C1 segment of cervical spinal cord (tissue), 14 donors: ENCODE measurements at places on chromosomes 5 and 9.

- DNase-seq = no peak
Measured at GRCh38 chr9:5186416-5187169, 1.2 kb upstream of the INSL6 start.

GRCh38 chr5:97125125-97125683 lies 17.2 kb downstream of the LIX1 start:
- no peak for DNase-seq

DNA sequence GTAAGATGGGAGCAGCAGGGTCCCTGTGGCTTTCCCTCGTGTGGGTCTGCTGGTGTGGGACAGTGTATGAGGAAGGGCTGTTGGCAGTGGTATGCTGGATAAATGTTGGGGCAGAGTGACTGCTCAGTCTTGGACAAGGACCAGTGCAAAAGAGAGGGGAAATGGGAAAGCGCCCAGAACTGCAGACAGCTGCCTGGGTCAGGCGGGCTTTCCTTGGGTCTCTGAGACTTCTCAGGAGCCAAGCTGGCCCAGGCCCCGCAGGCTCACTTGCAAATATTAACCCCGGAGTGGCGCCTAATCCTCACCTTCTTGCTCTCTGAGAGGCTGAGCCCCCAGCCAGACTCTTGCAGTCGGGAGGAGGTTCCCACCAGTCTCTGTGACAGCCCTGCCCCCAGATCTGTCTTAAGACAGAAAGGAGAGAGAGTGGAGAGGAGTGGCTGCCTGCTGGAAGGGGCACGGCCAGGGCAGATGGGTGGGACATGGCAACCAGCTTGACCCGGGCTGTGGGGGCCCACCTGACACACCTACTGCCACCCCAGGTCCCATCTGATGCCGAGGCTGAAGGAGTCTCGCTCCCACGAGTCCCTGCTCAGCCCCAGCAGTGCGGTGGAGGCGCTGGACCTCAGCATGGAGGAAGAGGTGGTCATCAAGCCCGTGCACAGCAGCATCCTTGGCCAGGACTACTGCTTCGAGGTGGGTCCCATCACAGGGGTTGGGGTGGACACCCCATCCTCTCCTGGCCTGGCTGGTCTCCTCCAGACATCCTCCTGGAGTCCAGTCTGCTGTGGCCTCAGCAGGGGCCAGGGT lies 105.2 kb downstream of the DAB2IP start:
- DNase-seq = peak; percentile 45

DNA sequence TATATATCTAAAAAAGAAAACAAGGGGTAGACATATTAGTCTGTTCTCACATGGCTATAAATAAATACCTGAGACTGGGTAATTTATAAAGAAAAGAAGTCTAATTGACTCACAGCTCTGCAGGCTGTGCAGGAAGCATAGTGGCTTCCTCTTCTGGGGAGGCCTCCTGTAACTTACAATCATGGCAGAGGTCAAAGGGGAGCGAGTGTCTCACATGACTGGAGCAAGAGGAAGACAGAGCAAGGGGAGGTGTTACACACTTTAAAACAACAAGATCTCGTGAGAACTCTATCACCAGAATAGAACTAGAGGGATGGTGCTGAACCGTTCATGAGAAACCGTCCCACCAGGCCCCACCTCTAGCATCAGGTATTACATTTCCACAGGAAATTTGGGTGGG lies 616.8 kb downstream of the TLE4 start:
- DNase-seq = no peak

DNA sequence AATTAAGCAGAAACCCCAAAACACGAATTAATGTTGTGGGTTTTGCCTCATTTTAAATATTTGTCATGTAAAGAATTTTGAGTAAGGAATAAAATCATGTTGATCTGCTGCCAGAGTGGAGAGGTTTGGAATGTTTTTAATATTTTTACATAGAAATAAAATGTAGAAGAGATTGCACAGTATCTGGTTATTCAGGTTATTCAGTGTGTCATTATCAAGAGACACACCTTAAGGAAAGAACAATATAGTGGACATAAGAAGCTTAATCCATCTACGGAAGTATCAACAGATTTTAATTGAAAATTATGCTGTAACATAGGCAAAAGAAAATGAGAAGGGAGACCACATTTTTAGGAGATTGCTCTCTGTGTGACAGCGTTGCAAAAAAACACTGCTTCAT lies 410.4 kb downstream of the MED10 start:
- no peak for DNase-seq

GRCh38 chr5:9033524-9033923 lies 512.4 kb downstream of the SEMA5A start:
- DNase-seq = no peak

GRCh38 chr9:134935701-134936345 lies 18.1 kb upstream of the FCN1 start:
- no peak for DNase-seq

- no peak for DNase-seq
Measured at GRCh38 chr5:101346447-101346846, 443.4 kb upstream of the ST8SIA4 start.

DNA sequence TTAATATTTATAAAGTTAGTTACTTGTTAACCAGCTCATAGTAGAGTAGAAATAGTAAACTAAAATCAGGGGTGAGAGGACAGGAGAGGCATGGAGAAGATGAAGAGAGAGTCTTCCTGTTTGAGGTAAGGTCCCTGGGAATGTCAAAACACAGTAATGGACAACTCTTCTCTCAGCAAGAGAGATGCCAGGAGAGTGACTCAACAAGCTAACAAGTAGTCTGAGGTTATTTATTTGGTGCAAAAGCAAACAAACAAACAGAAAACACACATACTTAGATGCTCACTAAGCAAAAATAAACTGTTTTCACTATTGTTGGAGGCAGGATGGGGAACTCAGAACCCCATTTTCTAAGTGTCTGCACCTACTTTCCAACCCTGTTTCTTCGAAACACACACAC lies 333.2 kb upstream of the RFX3 start:
- no peak for DNase-seq

GRCh38 chr5:104400941-104401340 lies 838.4 kb upstream of the NUDT12 start:
- DNase-seq = no peak

DNA sequence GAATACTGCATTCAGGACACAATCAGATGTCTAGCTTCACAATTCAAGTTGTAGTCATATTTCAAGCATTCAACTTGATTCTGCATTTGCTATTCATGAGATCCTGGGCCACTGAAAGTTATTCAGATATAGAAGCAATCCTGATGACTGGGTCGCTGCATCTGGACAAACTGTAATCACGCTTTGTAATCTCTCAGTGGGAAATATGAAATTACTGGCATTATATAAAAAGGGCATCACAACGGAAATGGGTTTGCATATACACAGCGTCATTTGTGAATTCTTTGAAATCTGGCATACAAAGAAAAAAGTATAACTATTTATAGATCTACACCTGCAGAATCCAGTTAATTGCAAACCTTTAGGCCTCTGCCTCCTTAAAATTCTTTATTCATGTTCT lies 102.2 kb downstream of the PARP8 start:
- DNase-seq = no peak

DNA sequence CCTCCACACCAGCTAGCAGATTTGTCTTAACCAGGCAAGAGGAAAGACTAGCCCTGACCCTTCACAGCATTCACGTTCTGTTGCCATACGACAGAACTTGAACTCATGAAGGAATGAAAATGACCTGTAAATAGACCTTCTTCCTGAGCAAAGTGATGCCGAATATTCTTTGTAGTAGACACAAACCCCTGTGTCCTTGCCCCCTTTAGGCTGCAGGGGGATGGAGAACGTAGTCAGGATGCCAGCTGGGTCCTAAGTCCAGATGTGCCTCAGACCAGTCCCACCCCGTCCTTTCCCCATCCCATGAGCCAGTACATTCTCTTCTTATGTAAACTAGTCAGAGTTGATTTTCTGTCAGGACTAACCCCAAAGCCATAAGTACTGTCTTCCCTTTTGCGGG lies 104.2 kb upstream of the SAP30L start:
- no peak for DNase-seq

DNA sequence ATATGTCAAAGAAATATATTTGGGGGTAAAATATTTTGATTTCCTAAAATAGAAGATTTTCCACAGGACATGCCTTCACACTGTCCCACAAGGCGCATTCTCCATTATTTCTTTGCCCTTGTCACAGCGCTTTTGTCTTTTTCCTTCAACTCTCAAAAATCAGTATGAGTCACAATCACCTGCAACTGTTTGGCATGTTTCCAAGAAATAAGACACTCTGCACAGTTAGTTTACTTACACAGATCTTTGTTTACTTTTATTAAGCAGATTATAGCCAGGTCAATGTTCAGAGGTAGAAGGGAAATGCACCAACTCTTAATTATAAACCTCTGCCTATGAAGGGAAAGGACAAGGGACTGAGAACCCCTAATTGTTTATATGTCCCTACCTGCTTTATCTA lies 9.5 kb downstream of the CEMIP2 start:
- no peak for DNase-seq

DNA sequence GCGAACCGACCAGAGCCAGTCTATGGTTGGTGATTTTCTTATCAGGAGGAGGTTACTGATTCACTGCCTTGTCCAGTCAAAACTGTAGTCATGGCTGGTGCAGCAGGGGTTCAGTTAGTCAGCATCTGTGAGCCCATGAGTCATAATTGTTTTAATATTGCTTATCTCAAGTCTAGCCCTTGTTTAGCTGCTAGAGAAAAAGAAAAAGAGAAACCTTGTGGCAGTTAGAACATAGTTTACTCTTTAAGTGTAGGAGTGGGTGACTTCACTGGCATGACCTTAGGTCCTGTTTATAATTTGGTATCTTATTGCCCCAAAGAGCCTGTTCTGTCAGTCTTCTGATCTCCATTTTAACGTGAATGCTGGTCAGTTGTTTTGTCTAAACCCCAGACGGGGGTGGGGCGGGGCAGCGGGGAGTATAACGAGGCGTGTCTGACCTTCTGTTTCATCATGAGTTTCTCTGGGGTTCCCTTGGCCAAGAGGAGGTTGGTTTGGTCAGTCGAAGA lies 76.9 kb upstream of the NFIL3 start:
- no peak for DNase-seq

- DNase-seq = no peak
Measured at GRCh38 chr5:108743319-108743718, 4.4 kb upstream of the FER start.

DNA sequence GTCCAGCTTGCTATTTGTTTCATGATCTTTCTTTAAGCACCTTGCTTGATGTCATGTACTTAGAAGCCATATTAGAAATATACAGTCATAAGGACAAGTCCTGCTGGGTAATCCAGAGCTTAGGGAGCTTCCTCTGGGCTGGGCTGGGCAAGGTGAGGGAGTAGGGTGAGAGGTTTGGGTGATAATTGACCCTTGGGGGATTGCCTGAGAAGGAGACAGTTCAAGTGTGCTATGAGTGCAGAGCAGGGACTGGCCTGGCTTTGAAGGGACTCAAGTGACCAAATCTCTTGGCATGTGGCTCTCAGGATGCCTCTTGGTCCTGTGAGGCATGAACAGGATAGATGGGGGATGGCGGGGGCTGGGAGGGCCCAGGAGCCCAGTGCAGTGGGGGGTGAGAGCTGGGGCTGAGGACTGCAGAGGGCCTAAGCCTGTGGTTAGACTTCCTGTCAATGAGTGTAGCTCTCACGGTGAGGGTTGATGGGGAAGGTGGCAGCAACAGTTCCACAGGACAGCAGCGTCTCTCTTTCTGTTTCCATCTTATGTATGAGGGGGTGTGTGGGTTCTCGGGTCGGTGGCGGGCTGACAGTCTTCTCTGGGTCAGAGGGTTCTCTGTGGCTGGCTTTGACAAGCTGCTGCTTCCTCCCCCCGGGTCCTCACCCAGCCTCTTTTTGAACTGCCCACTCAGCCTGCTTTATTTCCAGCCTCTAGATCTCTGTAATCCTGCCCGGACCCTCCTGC lies 53.5 kb downstream of the RGS3 start:
- no peak for DNase-seq

GRCh38 chr9:133792721-133793470 lies 54.7 kb upstream of the SARDH start:
- peak; percentile 42 for DNase-seq

DNA sequence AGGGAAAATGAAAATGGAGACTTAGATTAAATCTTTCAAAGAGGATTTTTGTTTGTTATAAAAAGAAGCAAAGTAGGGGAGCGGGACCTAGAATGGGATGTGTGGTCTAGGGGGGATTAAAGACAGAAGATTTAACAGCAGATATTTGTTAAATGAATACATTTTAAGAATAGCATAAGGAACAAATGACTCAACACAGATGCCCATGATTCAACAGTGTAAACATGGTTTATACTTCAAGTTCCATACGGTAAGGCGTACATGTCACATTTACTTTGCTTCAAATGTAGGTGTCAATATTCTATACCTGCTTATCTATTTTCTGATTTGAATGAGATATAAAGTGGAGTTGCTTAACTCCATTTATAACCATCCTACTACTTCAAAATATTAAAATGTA lies 1.5 kb downstream of the TICAM2 start:
- DNase-seq = no peak

DNA sequence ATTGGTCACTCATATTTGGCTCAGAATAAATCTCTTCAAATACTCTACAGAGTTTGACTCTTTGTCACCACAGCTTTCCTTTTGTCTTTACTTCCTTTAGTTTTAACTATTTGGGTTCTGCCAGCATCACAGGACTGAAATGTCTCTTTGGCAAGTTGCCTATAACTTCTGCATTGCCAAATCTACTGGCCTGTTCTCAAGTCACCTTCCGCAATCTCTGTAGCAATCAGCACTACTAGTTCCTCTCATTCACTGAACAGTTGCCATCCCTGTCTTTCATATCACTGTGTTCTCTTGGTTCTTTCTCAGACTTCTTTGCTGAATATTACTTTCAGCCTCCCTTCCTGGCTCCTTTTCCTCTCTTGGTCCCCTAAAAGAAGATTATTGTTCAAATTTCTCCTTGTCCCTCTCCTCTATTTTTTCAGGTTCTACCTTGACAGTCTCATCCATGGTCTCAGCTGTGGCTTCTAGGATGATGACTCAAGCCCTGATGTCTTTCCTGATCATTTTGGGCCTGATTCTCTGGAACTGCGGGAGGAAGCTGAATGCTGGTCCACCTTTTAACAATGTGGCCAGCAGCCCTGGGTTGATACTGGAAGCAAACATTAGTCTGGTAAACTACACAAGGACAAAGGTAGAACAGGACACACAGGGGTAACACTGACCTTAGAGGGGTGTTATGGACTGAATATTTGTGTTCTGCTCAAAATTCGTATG lies 44.0 kb upstream of the LIFR start:
- no peak for DNase-seq

GRCh38 chr5:175489693-175490443 lies 11.5 kb downstream of the SFXN1 start:
- no peak for DNase-seq

DNA sequence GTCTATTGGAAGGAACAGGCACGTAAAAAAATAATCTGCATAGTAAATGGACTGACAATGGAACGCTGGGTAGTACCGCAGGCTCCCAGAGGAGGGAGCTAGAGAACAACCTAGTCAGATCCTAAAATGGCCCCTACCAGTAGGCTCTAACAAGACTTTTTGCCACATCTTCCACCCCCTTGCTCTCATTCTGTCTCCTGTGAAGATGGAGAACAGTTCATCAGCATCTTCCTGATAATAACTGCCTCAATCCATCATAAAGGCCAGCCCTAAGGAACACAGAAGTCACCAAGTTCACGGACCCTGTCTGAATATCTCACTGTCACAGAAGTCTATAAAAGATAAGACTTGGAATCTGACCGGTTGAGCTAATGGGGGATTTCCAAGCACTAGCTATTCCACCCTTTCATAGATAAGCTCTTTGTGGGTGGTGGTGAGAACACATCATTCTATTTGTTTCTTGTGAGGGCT lies 133.4 kb downstream of the SLC1A3 start:
- no peak for DNase-seq
